Tibial nerve (tissue), 4 donors: ENCODE measurements at places on chromosomes 7 and 10.

GRCh38 chr10:54985732-54986131 lies 184.7 kb upstream of the PCDH15 start:
- no peak for DNase-seq

- DNase-seq: no peak
Observed at GRCh38 chr10:49631975-49632374, 18.1 kb downstream of the CHAT start.

DNA sequence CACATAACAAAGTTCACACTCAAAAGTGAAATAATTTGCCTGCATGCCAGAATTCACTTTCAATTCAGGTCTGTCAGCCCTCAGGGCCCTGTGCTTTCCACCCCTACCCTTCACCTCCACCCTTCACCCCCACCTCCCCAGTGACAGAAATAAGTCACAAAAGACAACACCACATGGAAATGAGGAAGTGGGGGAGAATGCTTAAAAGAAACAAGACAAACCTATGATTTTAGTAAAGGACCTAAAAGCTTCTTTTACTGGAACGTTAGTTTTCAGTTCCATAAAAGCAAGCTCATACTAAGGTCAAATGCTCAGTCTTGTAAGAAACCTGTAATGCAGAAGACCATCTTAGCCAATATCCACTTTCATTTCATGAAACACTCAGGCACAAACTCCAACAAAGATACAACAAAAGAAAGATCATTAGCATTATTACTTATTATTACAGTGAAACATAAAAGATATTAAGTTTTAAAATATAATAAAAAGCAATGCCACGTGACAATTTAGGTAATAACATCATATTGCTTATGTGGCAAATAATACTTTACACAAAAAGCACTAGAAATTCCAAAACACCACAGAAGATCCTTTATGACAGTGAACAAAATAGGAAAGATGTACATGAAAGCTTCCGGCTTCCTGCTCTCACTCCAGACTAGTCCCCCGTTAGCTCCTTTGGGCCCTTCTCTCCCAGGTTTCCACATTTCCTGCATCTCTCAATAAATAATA lies 112.1 kb downstream of the LMBR1 start:
- no peak for DNase-seq

GRCh38 chr10:100745882-100746783 lies 751 bp downstream of the PAX2 start:
- no peak for DNase-seq

GRCh38 chr10:107807836-107808235 lies 643.3 kb upstream of the SORCS1 start:
- no peak for DNase-seq

GRCh38 chr7:121961089-121961867 lies 88.3 kb downstream of the PTPRZ1 start:
- no peak for DNase-seq

GRCh38 chr7:90180649-90181048 lies 26.4 kb downstream of the STEAP1 start:
- no peak for DNase-seq

DNA sequence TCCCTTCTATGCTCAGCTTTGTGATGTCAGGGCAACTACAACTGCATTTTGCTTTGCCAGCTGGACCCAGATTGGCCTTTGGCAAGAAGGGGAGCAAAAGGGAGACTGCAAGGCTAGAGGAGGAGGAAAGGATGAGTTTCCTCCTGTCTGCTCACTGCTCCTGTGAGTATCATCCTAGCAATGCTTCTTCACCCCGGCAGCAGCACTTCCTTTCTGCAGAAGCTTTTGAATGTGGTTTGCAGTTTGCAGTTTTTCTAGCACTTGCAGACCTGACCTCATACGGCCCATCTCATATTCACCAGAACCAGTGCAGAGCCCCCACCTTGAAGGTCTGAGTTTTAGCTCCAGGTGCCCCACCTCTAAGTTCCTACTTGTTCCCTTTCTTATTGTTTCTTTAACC lies 14.8 kb downstream of the C7orf33 start:
- DNase-seq: no peak

- DNase-seq: no peak
Observed at GRCh38 chr7:95476072-95476847, 9.5 kb upstream of the ASB4 start.

DNA sequence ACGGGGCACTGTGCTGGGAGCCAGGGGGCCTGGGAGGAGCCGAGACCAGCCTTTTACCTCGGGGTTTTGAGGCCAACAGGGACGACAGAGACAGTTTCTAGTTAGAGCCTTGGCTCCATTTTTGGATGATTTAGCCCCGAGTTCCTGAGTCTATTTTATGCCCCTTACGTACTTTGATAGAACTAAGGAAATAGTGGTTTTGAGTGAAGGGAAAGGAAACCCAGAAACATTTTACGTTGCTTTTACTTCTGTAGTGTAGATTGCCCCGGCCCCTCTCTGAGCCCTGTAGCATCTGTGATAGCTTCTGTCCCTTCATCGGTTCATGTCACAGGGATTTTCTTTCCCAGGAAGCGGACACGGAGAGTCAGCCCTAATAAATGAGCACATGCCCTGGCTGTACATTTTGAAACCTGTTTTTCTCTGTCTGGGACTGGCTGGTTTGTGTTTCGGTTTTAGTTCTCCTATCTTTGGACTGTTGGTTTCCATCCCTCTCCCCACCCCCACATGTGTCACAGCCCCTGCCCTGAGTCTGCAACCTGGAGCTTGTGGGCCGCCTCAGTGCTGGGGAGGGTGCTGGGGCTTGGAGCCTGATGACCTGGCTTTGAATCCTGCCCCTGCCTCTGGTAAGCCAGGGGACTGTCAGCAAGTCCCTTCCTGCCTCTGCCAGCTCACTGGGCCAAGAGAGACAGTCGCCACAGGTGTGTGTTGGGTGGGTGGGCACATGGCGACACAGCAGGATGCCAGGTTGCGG lies 6.9 kb upstream of the ORAI2 start:
- DNase-seq: no peak

DNA sequence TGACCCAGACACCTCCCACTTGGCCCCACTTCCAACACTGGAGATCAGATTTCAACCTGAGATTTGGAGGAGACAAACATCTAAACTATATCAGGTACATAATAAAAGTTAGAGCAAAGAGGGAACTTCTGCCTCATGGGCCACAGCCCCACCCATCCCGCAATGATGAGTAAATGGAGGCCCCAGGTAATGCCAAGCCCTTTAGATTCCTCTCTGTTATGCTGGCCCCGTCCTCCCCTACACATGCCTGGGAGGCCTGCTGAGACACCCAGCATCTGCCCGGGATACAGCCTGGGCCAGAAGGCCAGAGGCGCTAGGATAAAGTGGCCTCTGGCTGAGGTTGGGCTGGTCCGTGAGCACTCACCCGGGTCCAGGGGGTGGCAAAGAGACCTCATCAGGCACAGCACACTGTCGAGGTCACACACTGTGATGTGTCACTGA lies 185.5 kb upstream of the SH2B2 start:
- no peak for DNase-seq

GRCh38 chr7:120201290-120201689 lies 71.7 kb upstream of the KCND2 start:
- no peak for DNase-seq

DNA sequence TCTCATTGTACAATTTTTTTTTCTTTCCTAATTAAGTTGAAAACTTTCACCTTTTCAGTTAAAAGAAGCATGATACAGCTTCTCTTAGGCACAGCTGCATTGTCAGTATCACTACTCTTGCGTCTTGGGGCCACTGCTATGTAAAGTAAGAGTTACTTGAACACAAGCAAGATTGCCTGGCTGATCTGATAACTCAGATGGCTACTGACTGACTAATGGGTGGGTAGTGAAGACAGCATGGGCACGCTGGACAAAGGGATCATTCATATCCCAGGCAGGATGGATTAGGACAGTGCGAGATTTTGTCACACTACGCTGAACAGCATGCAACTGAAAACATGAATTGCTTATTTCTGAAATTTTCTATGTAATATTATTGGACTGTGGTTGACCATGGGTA lies 11.6 kb upstream of the ADAMTS14 start:
- DNase-seq: no peak

DNA sequence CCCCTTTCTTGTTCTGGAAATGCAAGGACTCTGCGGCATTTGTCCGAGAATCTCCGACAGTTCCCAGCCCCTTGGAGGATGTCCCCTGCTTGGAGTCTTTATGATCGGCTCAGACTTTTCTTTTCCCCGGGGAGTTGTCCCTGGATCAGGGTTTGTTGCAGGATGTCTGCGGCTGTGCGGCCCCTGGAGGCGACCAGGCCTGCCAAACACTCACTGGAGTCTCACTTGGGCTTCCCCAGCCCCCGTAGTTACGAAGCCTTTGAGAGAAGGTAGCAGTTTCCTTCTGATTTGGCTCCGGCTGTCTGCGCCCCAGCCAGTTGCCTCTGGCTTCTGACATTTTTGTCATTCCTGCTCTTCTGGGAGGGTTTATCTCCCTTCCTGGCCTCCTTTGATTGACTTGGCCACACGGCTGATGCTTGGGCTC lies 16.1 kb downstream of the COL26A1 start:
- DNase-seq: no peak
